ENCODE measurements at places on chromosomes 6 and 20.

GRCh38 chr6:37201726-37202125 lies 31.8 kb downstream of the PIM1 start:
- DNase-seq, result no peak

DNA sequence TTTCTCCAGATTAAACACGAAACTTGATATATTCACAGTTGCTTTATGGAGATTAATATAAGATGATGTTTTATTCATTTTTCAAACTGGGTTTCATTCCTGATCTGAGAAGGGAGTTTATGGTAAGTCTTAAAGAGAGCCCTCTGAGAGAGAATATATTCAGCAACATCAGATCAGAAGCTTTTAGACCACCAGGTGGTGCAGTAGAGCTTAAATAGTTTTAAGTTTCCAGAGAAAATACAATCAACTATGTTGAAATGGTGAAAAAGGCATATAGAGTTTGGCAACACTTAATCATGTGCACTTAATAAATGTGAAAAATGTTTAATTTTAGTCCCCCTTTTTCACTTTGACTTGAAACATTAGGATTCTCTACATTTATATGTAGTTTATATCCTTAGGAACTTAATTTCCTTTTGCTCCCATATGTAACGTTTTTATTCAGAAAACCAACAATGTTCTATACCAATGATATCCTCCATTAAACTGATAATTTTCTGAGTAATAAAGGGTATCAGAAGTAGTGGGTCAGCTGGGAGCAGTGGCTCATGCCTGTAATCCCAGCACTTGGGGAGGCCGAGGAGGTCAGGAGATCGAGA lies 86.4 kb upstream of the CLDN20 start:
- peak; percentile 73 for DNase-seq

DNA sequence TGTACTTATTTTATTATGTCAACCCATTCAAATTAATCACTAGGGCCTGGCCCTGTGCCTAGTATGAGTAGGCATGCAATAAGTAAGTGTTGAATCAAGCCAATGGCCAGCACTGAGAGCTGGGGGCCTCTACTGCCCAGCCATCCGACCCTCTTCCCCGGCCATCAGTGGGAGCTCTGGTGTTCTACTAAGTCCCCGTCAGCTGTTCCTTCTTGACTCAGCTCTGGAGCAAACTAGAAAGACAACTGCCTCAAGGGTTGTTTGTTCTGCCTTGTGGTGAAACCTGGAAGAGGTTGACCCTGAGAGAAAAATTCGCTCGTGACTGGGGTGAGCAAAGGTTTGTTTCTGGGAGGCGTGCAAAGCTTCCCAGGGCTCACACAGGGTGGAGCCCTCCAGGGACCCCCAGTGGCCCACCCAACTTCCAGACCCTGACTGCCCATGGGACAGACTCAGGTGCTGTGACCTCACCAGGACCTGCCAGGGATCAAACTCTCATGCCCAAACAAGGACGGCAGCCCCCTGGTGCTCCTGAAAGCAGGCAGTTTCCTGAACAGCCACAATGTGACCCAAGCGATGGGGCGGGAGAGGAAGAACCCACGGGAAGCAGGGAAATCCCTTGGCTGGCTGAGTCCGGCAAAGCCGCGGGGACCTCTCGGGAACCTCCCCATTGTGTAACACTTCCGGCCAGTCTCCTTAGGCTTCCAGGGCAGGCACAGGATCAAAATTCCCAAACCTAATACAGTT lies 50.4 kb downstream of the BANF2 start:
- no peak for DNase-seq

- peak; percentile 20 for DNase-seq
Observed at GRCh38 chr6:78594668-78595066, 272.7 kb upstream of the IRAK1BP1 start.

- no peak for DNase-seq
Observed at GRCh38 chr6:44053106-44053756, 74.0 kb downstream of the MRPL14 start.

GRCh38 chr20:54015496-54015895 lies 54.9 kb downstream of the BCAS1 start:
- DNase-seq, result no peak

GRCh38 chr6:166614589-166614988 lies 12.5 kb downstream of the RPS6KA2 start:
- DNase-seq, result no peak
